ENCODE measurements at places on chromosomes 4 and X.

- no peak for DNase-seq
These were observed 124.1 kb upstream of the TBL1X start for GRCh38 chrX:9340598-9341290.

DNA sequence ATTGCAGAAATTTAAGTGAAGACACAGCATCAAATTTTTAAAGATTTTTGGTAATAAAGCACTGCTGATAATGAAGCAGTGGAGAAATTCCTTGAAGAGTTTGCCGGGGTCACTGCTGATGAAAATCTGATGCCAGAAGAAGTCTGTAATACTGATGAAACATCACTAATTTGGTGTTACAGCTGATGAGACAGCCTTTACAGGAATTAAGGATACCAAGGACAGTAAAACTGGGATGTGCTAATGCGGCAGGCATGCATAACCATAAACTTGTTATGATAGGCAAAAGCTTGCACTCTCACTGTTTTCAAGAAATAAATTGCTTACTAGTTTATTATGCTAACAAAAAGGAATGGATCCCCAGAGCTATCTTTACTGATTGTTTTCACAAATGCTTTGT lies 52.9 kb upstream of the VEGFC start:
- no peak for DNase-seq

GRCh38 chrX:96575011-96575410 lies 109.6 kb upstream of the DIAPH2 start:
- DNase-seq: no peak

GRCh38 chrX:15785176-15785750 lies 5.0 kb upstream of the ZRSR2 start:
- no peak for DNase-seq

DNA sequence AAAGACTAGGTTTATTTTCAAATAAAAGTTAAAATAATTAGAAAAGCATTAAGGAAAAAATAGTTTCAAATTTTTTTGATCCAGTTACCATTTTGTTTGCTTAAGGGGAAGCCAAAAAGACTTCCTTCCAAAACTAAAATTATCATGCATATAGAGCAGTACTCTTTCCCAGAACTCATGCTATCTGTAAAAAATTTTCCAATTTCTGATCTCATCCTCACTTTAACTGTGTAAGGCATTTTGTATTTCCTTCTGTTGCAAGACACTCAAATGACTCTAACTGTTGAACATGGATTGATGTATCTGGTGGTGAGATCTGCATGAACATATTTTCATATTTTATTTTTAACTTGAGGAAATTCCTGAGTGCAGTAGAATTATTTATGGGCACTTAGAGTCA lies 150.1 kb downstream of the ADAM29 start:
- no peak for DNase-seq

GRCh38 chrX:10112510-10112909 lies 44.3 kb upstream of the CLCN4 start:
- DNase-seq: no peak

DNA sequence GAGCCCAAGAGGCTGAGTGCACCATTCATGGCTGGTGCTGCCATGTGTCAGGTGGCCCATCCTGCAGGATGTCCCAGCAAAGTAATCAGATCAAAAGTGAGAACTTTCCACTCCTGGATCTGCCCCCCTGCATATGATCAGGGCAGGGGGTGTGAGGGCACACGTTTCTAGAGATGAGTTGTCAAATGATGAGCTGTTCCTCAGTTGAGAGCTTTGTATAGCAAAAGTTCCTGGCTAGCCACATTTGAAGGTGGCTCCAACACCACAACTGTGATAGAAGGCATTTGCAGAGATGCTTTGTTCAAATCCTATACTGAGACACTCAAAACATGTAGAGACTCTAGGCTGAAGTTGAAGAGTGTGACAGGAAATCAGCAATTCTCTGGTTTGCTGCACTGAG lies 501.8 kb downstream of the BCOR start:
- no peak for DNase-seq

DNA sequence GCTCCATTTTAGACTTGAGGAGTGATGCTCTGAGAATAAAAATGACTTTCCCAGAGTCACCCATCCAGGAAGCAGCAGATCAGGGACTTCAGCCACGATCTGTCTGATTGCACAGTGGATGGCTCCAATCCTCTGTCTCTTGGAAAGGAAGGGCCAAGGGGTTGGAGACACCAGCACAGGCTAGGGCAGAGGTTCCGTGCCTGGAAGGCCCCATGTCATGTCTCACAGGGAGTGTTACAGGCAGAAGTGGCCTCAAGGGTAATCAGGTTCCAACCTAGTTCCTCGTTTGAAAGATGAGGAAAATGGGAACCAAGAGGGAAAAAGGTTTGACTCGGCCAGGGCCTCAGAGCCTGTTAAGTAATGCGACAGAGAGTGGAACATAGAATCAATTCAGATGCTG lies 160.0 kb downstream of the EFNB1 start:
- no peak for DNase-seq

DNA sequence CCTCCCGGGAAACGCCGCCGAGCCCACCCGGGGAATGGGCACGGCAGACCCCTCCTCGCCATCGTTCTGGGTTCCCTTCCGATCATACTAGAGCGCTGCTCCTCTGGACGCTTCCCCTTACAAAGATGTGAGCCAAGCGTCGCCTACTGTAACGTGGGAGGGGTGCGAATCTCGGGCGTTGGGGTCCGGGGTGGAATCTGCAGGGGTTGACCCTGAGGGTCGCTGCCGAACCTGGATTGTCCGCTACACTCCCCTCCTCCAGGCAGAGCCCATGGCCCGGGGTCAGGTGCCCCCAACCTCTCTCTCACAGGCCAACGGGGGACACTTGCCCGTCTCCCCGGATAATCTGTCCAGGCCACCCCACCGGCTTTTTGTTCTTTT lies 13.8 kb downstream of the BCOR start:
- DNase-seq: no peak

- no peak for DNase-seq
These were observed 171.8 kb upstream of the ANKRD50 start for GRCh38 chr4:124884316-124884715.

Data from cardiac septum (tissue), 1 donor.